ENCODE measurements at places on chromosomes 12 and 14.

DNA sequence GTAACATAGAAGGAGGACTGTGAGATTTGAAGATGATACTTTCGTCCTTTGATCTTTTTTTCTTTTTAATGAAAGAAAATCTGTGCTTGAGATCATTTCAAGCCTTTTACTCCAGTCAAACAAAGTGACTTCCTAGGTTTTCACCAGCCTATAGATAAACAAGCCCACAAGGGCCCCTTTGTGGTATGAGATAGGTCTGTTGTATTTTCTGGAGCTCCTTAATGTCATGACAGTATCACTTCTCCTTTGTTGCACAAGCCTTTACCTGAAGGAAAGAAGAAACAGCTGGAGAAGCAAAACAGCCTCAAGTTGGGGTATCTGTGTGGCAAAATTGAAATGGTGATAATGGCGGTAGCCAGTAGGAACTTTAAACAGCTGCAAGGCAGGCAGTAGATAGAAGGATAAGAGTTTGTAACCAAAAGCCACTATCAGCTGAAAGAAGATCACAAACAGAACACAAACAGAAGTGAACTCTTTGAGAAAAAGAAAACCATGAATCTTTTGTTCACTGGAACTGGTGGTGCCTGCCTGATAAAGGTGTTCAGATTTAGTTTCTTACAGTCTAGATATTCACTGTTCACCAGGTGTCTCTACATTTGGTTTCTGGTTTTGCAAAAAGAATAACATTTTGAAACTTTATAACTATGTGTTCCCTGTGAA lies 96.8 kb downstream of the LGR5 start:
- DNase-seq = no peak

DNA sequence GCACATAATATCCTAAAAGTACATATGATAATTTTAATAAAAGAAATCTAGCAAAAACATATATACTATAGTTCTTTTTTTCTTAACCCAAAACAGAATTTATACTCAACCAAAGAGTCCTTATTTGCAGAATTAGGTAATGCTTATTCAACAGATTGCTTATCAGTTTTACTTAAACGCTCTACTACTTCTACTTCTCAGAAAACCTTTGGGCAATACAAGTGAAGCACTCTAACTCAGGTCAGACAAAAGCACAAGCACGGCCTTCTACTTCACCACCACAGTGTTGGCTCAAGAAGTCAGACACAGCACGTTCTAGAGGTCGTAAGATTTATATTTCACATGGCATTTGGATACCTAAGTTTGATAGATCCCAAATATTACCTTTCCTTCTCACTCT lies 29.2 kb downstream of the DICER1 start:
- no peak for DNase-seq

GRCh38 chr12:49672301-49673217 lies 34.6 kb downstream of the FMNL3 start:
- no peak for DNase-seq

DNA sequence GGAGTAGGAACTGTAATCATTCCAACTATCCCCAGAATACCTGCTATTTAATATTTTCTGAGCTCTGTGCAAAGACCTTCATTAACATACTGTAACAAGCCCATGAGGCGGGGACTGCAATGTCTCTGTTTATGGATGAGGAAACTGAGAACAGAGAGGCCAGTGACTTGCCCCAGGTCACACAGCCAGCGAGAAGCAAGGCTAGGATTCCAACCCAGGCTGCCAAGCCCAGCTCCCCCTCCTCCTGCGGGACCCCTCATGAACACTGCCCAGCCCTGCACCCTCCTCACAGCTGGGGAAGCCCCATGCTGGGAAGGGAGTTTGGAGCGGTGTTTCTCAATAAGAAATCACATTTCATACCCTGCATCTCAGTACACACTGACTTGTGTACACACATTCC lies 10.9 kb downstream of the HVCN1 start:
- DNase-seq = no peak

DNA sequence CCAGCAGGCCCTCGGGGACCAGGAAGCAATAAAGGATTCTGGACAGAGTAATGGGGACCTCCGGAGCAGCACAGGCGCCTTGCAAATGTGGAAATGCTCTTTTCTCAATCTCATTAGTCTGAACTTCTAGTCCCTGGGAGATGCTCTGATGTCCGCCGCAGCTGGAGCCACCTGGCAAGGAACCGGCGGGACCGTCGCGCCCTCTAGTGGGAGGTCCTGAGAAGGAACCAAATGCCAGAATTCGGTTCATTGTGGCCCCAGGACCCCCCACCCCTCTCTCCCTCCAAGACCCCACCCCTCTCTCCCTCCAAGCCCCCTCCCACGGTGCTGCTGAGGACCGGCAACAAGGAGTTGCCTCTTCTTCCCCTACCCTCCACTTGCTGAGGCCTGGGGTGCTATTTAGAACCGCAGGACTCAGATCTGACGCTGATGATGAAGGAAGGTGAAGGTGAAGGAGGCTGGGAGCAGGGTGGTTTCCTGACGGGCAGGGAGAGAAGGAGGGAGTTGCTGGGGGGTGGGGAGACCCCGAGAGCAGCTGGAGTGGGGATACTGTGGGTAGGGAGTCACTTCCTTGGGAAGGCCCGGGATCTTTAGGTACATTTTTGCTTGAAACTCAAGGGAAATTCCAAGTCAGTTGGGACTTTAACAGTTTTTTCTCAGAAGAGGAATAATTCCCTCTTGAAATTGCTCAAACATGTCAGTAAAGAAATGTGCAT lies 42.5 kb downstream of the SMIM41 start:
- peak; percentile 24 for DNase-seq

GRCh38 chr14:54690887-54691286 lies 124.0 kb downstream of the SAMD4A start:
- DNase-seq = no peak

DNA sequence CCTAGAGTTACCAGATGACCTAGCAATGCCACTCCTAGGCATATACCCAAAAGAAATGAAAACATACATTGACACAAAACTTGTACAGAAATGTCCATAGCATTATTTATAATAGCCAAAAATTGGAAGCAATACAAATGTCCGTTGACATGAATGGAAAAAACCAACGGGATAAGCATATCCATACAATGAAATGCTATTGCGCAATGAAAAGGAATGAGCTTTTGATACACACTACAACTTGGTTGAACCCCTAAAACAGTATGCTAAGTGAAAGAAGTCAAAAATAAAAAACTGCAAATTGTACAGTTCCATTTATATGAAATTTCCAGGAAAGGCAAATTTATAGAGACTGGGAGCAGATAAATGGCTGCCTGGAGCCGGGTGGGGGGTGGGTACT lies 90.6 kb upstream of the G2E3 start:
- no peak for DNase-seq

DNA sequence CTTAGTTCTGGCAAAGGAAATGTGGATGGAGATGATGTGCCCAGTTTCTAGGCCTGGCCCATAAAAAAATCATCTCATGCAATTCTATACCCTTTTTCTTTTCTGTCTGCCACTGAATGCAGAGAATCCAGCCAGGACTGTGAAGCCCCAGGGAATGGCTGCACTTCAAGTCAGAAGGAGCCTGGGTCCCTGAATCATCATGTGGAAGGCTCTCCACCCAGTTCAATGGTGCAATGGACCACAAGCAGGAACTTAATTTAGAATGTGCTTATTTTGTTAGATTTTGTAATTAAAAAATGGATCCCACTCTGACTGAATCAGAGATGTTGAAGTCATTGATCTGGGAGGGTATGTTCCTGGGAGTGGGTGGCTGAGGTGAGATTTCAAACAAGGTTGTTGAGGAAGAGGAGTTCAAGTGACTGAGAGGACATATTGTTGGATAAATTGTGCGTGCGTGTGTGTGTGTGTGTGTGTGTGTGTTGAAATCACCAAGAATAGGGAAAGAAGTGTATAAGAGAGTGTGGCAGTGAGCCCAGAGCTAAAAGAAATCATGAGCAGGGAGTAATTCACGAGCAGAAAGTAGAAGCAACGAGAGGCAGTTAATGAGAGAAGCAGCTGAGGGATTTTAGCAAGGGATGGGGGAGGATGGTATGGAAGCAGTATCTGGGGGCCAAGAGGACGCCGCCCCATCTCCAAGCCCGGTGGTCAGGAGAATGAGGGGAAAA lies 125.4 kb downstream of the TMX1 start:
- no peak for DNase-seq

DNA sequence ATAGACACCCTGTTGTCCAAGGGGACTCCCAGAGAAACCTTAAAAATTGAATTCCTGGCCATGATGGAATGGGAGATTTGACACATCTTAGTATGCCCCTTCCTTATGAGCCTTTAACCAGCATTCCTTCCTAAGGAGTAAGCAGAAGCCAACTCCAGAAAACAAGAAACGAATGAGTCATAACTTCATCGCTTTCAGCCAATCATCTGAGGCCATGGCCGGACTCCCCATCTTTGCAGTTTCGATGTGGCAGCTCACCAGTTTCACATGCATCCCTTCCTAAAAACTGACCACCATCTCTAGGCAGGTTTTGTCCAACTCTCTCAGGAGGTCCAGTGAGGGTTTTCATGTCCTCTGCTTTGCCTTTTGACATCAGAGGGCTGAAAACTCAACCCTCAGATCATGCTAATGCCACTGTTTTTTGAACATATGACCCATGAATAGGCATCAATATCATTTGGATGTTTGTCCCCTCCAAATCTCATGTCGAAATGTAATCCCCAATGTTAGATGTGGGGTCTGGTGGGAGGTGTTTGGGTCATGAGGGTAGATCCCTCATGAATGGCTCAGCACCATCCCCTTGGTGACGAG lies 19.9 kb downstream of the DAAM1 start:
- DNase-seq = no peak

GRCh38 chr14:90053044-90053443 lies 8.8 kb upstream of the KCNK13 start:
- no peak for DNase-seq

DNA sequence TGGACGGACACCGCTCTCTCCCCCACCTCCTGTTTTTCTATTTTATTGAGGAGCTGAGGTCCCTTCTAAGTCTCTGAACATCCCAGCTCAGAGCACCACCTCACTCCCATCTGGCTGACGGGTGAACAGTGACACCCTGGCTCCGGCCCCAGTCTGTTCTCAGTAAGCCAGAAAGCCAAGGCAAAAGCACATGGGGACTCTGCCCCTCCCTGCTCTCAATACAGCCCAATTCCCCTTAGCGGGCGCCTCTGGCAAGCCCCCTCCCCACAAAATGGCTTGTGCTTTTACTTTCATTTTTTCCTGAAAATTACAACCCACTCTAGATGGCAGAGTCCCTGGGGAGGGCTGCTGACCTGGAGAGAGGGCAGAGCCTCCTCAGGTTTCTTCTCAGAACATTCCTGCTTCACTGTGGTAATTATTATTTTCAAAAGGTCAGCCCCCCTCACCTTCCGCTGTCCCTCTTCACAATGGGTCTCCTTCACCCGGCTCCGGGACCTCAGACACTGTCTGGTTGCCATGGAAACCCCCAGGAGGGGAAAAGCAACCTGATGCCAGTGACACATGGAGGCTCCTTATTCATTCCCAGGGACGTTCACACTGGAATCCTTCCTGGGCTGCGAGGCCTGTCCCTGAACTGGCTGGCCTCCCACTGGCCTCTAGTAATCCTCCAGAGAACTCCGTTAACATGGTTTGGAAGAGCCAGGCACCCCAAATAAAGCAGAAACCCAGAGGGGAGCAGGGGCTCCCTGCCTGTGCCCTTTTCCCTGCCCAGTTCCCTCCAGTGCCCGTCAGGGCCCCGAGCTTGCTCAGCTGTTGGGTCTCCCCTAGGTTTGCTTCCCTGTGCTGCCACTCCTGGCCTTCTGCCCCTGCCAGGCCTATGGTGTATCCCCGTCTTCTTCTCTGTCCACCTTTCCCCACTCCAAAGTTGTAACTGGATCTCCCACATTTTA lies 15.9 kb downstream of the COL2A1 start:
- no peak for DNase-seq

GRCh38 chr12:88453323-88453722 lies 126.9 kb downstream of the KITLG start:
- no peak for DNase-seq

DNA sequence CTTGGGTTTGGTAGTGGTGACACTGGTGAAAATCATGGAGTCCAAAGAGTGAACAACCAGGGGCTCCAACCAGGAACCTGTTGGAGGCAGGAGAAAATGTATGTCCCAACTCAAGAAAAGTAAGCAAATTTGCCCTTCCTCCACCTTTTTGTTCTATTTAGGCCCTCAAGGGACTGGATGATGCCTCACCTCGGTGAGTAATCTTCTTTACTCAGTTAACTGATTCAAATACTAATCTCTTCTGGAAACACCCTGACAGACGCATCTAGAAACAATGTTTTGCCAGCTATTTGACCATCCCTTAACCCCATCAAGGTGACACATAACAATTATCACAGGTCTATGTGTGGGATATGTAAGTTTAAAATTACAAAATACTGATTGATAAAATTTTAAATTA lies 272.4 kb upstream of the FOXG1 start:
- DNase-seq = no peak

DNA sequence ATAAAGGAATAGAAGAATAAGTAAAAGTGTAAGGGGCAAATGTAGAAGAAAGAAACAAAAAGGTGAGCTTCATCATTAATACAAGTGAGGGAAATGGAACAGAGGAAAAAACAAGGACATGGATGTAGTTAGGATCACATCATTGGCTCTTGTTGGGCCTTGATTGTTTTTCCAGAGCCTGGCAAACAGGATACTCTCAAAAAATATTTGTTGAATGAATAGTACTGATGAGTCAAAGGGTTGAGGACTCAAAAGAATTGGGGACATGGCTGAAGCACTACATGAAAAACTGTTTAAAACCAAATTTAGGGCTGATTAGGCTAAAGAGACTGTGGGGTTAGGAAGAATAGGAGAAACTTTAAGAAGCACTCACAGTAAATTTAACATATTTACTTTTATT lies 11.4 kb upstream of the SRP54 start:
- no peak for DNase-seq

DNA sequence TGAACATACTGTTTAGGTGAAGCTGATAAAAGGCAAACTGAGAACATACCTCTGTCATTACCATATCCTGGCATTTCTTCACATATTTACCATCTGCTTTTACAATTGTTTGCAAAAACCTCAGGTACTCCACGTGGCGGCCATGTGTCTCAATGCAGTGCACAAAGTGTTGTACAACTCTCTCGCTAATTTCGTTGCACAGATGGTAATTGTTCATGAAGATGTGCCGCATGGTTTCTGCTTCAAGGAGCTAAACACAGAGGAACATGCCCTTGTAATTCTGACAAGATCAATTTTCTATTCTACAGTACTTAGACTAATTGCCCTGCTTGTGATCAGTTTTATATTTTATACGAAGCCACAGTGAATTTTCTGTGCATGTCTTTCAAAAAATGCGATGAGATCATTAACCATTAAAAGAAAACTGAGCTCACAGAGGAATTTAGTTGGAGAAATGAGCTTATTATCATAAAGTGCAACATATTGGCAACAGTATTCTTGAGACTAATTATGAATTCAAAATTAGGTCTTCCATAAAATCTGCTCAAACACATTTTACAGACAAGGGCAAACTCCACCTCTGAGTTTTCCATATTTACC lies 233.8 kb downstream of the ITPR2 start:
- no peak for DNase-seq

DNA sequence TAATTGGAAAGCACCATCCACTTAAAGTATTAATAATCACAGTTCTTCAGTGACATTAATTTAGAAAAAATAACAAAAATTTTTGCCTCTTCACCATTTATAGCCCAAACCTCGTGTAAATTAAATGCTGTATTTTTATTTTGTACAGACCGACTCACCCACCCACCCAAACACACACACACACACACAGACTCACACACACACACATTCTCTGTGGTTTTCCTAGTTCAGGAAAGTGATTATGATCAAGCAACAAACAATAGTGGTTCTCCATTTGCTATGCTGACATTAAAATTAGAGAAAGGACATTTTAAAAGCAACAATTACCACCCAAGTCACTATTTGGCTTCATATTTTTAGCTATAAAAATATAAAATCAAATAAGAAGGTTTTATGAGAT lies 112.5 kb upstream of the FLRT2 start:
- no peak for DNase-seq
